ENCODE measurements at places on chromosomes 4 and X.

- no peak for DNase-seq
These were observed 287.8 kb downstream of the RAPGEF2 start for GRCh38 chr4:159390648-159391047.

DNA sequence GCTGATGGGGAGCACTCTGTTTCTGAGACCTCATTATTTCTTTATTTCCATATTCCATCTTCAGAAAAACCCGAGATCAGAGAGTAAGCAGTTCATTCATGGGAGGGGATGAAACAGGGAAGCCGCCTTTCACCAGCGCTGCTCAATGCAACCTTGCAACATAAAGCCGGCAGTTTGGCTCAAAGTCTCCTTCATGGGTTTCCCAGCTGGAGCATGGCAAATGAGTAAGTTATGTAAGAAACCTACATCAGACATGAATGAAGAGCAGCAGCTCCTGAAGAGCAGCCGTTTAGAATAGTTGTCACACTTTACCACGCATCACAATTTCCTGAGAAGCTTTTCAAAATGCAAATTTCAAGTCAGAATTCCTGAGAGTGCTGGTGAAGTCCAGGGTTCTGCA lies 578.8 kb downstream of the FSTL5 start:
- DNase-seq = no peak

DNA sequence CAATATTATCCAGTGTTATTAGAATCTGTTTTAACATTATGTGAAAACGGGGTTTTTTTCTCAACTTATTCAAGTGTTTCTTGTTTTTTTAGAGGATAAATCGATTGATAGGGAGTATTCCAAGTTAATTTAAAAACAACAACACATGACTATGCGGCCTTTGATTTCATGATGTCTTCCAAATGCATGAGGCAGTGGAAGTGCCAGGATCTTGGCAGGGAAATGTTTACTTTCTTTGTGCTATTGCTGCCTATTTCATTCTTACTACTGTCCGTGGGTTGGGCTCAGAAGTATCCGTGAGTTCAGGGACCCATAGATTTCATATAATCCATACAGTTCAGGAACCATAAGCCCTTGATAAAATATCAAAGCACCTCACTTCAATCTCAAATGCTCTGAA lies 64.6 kb downstream of the ABCG2 start:
- DNase-seq = no peak

- DNase-seq = no peak
These were observed 44.5 kb upstream of the IL1RAPL1 start for GRCh38 chrX:28542791-28543190.

GRCh38 chrX:74922922-74923543 lies 2.2 kb downstream of the NEXMIF start:
- no peak for DNase-seq

- DNase-seq = no peak
These were observed 303.1 kb upstream of the GRIA3 start for GRCh38 chrX:122880952-122881351.

- DNase-seq = no peak
These were observed 44.8 kb downstream of the PDS5A start for GRCh38 chr4:39932776-39933402.

DNA sequence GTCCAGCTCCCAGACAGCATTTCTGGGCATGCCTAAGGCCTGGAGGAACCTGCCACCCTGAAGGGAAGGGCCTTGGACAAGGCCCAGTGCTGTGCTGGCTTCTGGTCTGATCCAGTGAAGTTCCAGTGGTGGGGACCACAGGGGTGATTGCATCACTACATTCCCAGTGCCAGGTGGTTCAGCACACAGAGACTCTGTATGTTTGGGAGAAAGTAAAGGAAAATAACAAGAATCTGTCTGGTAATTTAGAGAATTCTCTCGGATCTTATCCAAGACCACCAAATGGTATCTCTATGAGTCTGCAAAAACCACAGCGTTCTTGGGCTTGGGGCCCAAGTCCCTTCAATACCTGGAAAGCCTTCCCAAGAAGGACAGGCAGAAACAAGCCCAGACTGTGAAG lies 131.8 kb upstream of the MAD2L1 start:
- DNase-seq = no peak

GRCh38 chr4:865572-865971 lies 39.6 kb upstream of the CPLX1 start:
- DNase-seq = no peak

DNA sequence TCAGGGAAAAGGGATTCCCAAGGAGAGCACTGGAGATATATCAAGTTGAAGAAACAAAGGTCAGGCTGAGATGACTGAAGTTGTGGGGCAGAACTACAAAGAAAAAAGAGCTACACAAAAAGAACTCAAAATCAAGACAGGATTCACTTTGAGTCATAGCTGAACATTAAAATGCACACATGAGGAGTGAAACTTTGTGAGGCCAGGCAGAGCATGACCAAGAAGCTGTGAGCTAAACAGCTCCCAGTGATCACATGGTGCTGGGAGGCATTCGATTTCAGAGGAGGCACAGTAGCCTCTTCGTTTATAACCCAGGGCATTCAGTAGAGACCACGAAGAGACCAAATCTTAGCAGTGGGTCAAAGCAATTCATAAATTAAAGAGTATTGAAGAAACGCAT lies 145.3 kb downstream of the ATRX start:
- no peak for DNase-seq

DNA sequence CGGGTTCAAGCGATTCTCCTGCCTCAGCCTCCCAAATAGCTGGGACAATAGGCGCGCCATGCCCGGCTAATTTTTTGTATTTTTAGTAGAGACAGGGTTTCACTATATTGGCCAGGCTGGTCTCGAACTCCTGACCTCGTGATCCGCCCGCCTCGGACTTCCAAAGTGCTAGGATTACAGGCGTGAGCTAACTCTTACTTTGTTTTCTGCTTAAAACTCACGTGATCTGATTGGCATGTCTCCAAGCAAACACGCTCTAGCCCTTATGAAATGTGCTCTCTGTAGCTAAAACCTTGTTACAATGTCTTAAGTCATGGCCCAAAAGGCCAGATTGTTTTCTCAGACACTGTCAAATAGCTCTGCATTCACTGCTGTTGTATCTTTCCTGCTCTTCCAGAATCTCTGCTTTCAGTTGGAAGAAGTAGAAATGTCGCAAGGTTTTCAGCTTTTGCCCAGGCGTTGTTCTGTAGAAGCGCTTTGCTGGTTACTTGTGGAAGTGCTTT lies 39.7 kb upstream of the OGT start:
- DNase-seq = no peak

GRCh38 chr4:7530932-7531639 lies 96.4 kb upstream of the PSAPL1 start:
- no peak for DNase-seq

DNA sequence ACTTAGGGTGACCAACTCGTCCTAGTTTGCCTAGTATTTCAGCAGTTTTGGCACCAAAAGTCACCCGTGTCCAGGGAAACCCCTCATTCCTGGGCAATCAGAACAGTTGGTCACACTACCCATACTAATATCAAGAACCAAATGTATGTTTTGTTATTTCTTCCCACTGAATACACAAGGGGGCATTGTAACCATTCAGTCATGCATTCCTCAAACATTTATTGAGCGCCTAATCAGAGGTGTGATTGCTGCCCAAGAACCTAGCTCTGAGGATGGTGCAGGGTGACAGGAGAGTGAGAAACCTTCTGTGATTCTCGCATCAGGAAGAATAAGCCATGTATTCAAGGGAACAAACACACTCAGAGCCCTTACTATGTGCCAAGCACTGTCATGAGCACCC lies 69.8 kb upstream of the RAI2 start:
- DNase-seq = no peak

DNA sequence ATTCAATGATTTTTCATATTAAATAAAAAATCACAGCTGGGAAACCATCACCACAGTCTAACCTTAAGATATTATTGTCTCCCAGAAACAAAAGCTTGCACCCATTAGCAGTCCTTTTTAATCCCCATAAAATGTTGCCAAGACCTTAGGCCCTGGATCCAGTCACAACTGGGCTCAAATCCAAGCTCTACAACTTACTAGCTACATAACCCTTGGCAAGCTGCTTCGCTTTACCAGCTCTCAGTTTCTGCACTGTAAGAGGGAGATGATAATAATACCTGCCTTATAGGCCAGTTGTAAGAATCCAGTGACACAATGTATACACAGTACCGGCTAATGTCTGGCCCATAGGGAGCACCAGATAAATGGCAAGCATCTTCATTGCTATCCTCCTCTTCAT lies 400.9 kb upstream of the FGF13 start:
- DNase-seq = no peak

DNA sequence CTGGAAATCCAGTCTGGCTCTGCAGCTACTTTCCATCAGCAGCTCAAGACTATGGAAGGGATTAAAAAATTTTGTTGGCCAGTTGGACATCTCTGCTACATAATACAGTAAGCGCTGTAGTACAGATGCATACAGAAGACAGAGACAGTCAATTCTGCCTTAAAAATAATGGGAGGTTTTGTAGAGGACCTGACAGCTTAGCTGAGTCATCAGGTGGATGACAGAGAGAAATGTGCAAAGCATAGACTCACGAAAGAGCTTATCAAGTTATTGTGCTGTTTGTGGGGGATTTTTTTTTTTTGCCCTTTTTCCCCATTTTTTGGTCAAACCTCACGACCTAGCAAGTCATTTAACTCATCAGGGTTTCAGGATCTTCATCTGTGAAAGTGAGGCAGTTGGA lies 149.0 kb upstream of the SCML1 start:
- DNase-seq = no peak

- DNase-seq = no peak
These were observed 73.8 kb downstream of the LARP1B start for GRCh38 chr4:128134925-128135324.

DNA sequence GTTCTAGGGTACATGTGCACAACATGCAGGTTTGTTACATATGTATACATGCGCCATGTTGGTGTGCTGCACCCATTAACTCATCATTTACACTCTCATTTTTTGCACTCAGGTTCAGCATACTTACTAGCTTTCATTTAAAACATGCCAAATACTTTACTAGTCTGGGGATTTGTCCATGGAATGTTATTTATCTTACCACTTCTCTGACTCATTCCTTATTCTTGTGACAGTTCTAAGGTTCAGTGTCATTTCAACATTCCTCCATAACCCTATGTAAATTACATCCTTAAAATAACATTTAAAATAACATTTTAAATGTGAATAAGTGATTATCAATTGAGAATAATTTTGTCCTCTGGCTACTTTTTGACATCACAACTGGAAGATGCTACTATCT lies 19.5 kb upstream of the SYTL5 start:
- no peak for DNase-seq

- no peak for DNase-seq
These were observed 98.7 kb downstream of the NFKB1 start for GRCh38 chr4:102599886-102600285.

GRCh38 chr4:143186212-143186611 lies 1.5 kb downstream of the USP38 start:
- no peak for DNase-seq

DNA sequence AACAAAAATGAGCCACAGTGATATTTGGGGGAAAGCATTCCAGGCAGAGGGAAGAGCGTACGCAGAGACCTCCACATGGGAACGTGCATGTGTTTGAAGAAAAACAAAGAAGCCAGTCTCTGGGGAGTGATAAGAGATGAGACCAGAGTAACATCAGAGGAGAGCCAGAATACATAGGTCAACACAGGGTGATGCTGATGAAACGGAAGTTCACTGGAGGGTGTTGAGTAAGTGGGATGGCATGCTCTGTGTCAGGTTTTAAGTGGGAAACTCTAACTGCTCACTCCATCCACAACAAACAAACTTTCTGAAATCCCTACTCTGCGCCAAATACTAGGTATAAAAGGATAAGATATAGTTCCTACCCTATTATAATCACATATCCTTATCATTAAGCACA lies 110.0 kb downstream of the ARHGAP6 start:
- no peak for DNase-seq

DNA sequence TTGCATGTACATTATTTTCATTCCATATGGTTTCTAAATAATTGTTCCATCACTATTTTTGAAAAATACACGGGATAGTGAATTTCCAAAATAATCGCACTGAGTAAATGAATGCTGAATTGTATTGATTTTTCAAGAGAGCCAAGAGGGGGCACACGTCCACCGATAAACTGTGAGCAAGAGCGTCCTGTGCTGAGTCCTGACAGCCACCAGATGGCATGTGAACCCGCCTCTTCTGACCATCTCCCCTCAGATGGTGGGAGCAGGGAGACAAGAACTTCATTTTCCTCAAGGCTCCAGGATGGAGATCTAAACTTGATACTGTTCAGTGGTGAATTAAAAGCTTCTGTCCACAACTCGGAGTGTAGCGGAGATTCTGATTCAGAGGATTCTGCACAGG lies 30.6 kb upstream of the IL9R start:
- DNase-seq = no peak

- no peak for DNase-seq
These were observed 142.9 kb upstream of the SFRP2 start for GRCh38 chr4:153931804-153932203.

- no peak for DNase-seq
These were observed 79.2 kb upstream of the EFHC2 start for GRCh38 chrX:44422631-44423030.

DNA sequence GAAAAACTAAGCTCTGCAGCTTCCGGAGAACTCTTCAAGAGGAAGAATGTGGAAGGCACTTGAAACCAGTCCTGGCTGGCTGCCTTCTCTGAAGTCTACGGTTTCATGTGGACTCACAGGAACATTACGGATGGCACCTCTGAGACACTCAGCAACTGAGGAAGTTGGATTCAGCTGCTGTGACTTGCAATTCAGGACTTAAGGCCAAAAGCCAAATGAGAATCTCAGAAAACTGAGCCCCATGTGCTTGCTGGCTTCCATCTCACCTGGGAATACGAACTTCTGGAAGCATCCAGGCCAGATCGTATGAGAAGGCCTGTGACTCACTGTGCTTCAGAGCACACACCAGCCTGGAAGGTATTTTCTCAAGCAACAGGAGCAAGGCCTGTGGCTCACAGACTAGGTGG lies 107.8 kb upstream of the GPC4 start:
- DNase-seq = no peak

- no peak for DNase-seq
These were observed 62.8 kb downstream of the NUDT10 start for GRCh38 chrX:51395480-51395809.

- DNase-seq = no peak
These were observed 4.9 kb downstream of the LYAR start for GRCh38 chr4:4284827-4285618.

- DNase-seq = no peak
These were observed 15.3 kb downstream of the SLC34A2 start for GRCh38 chr4:25670991-25671390.
